ENCODE measurements at places on chromosomes 13 and 19. TPM values are rescaled to one million over a fixed set of nuclear protein-coding genes. Genes with fewer than 3 reads are reported as not detected.

DNA sequence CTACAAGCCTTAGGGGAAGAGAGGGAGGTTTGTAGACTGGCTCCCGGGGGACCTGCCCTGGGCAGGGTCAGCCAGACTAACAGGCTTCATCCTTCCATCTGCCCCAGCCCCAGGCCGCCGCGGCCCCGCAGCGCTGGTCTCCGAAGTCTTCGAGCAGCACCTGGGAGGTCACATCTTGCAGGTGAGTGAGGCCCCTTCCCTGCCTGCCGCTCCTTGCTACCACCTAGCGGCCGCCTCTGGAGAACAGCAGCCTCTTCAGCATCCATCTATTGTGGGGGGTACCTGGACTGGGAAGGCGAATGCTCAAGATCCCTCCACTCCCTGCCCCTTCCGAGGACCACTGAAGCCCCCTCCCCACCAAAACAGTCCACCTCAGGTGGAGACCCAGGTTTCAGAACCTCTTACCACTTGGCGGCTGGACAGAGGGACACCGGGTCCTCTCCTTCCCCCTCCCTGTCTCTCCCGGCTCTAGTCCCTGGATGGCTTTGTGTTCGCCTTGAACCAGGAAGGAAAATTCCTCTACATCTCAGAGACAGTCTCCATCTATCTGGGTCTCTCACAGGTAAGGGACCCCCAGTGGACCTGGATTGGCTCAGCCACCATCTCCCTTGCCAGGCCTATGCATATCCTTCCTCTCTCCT lies 12.7 kb downstream of the NPAS1 start:
- peak; percentile 75 for DNase-seq

GRCh38 chr13:48973845-48974431 lies 1.8 kb upstream of the FNDC3A start:
- no peak for DNase-seq

- DNase-seq: no peak
Observed at GRCh38 chr13:40697711-40698110, 31.3 kb upstream of the FOXO1 start.

GRCh38 chr19:40134866-40135265 lies 44.1 kb upstream of the ZNF780A start:
- no peak for DNase-seq

The GNA15 gene
- total RNA-seq: 78.4 TPM
